ENCODE measurements at places on chromosomes 12 and 14.
A peak's percentile ranks its signal among the peaks of the same experiment; 100 is the strongest.

DNA sequence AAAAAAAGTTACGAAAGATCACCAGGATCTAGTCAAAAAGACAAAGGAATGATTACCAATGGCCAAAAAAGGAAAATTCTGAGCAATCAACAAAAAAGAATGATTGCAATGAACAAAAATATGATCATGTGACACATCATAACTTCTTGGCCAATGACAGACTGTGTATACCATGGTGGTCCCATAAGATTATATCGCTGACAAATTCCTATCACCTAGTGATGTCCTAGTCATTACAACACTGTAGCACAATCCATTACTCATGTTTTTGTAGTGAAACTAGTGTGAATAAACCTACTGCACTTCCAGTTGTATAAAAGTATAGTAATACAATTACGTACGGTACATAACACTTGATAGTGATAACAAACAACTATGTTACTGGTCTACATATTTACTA lies 12.3 kb downstream of the SEL1L start:
- no peak overlapping the region for H3K4me3 ChIP-seq
- no peaks in the 10 kb centered on the region for H3K27me3 ChIP-seq
- DNase-seq, result no peak
- no peak overlapping the region for H3K27ac ChIP-seq
- peaks cover 15% of the 10 kb centered on the region for H3K4me1 ChIP-seq
- H3K36me3 ChIP-seq, result peaks cover 29% of the 10 kb centered on the region

- H3K36me3 ChIP-seq, result no peaks in the 10 kb centered on the region
- H3K4me1 ChIP-seq, result no peaks in the 10 kb centered on the region
- no peaks in the 10 kb centered on the region for H3K27me3 ChIP-seq
- H3K4me3 ChIP-seq, result no peak overlapping the region
Observed at GRCh38 chr12:18468246-18469075, 207.1 kb downstream of the PIK3C2G start.

- no peak overlapping the region for H3K27ac ChIP-seq
- DNase-seq, result no peak
- H3K36me3 ChIP-seq, result peaks cover 20% of the 10 kb centered on the region
- no peak overlapping the region for H3K4me3 ChIP-seq
- no peaks in the 10 kb centered on the region for H3K27me3 ChIP-seq
- H3K4me1 ChIP-seq, result no peaks in the 10 kb centered on the region
Observed at GRCh38 chr12:113804961-113805600, 161.0 kb downstream of the RBM19 start.

- no peaks in the 10 kb centered on the region for H3K4me1 ChIP-seq
- DNase-seq, result no peak
- no peak overlapping the region for H3K27ac ChIP-seq
- no peaks in the 10 kb centered on the region for H3K27me3 ChIP-seq
Observed at GRCh38 chr14:19878029-19878642, 3.2 kb downstream of the OR4K2 start.

DNA sequence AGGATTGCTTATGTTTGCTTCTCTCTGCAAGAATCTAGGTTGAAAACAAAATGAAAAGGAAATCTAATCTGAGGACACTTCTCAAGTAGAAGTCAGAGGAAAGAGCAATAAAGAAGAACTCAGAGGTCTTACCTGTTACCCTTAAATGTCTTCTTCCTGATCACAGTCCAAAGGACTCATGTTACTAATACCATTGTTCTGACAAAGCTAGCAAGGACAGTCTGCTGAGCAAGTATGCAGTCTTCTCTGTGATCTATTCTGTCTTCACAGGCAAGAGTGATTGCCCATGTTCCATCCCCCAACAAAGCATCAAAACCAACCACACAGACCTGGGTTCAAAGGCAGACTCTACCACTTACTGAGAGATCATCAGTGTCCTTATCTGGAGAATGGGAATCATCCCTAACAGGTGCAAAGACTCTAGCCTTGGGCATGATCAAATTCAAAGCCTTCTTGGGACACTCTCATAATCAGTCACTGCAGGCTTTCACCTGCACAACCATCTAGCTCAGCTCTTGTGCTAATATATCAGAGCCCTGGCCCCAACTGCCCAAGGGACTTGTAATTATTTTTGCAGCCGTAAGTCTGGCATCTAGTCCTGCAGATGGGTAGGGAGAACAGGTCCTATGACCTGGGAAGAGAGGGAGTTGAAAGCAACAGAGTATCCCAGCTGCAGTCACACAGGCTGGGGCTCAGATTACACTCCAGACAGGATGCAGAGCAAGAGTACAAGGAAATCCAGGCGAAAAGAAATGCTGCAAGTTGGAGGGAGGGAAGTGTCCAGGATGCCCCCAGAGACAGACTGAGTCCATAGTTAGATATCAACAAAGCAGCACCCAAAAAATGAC lies 97.9 kb upstream of the NUDT4 start:
- H3K4me1 ChIP-seq, result no peaks in the 10 kb centered on the region
- H3K27ac ChIP-seq, result no peak overlapping the region
- H3K27me3 ChIP-seq, result no peaks in the 10 kb centered on the region

DNA sequence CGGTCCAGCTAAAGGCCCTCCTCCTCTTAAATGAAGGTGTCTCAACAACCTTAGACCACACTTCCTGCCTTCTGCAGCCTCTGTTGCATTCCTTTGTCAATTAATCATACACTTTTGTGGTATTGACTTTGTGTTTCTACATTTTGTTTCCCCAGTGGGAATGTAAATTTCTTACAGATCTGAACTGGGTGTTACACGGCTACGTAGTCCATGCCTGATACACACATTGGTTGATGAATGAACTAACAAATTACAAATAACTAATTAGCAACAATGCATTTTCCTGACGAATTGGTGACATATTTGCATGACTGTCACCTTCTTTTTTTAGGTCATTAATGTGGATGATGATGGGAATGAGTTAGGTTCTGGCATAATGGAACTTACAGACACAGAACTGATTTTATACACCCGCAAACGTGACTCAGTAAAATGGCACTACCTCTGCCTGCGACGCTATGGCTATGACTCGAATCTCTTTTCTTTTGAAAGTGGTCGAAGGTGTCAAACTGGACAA lies 15.2 kb upstream of the CCT2 start:
- peak overlapping the region; percentile 94 for H3K27ac ChIP-seq
- DNase-seq, result no peak
- peaks cover 21% of the 10 kb centered on the region for H3K36me3 ChIP-seq
- H3K4me3 ChIP-seq, result no peak overlapping the region

DNA sequence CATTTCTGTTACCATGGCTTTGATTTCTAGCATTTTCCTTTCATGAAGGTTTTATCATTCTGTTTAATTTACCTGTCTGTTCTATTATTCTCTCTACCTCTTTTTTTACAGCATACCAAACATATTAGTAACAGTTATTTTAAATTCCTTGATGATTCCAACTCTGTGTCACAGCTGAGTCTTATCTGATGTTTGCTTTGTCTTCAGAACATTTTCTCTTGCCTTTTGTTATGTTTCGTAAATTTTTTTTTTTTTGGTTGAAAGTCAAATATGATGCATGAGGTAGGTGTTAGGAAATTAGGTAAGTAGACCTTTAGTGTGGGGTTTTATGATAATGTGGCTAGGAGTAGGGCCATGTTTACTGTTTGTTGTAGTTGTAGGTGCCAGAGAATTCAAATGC lies 496.4 kb downstream of the FOXG1 start:
- no peaks in the 10 kb centered on the region for H3K36me3 ChIP-seq
- no peak for DNase-seq
- no peaks in the 10 kb centered on the region for H3K4me1 ChIP-seq
- no peak overlapping the region for H3K27ac ChIP-seq
- no peak overlapping the region for H3K4me3 ChIP-seq
- no peaks in the 10 kb centered on the region for H3K27me3 ChIP-seq

GRCh38 chr12:18068355-18068754 lies 21.6 kb downstream of the RERGL start:
- H3K27ac ChIP-seq, result no peak overlapping the region
- H3K36me3 ChIP-seq, result no peaks in the 10 kb centered on the region
- H3K4me3 ChIP-seq, result no peak overlapping the region
- no peaks in the 10 kb centered on the region for H3K27me3 ChIP-seq

- H3K4me1 ChIP-seq, result no peaks in the 10 kb centered on the region
- H3K36me3 ChIP-seq, result no peaks in the 10 kb centered on the region
- no peak for DNase-seq
- no peak overlapping the region for H3K27ac ChIP-seq
Observed at GRCh38 chr12:75239987-75240386, 30.3 kb upstream of the KCNC2 start.

GRCh38 chr14:61090432-61091216 lies 109.6 kb downstream of the SLC38A6 start:
- H3K4me1 ChIP-seq, result peaks cover 2% of the 10 kb centered on the region
- H3K27me3 ChIP-seq, result no peaks in the 10 kb centered on the region
- H3K27ac ChIP-seq, result no peak overlapping the region
- no peak for DNase-seq

- no peaks in the 10 kb centered on the region for H3K4me1 ChIP-seq
- peaks cover 12% of the 10 kb centered on the region for H3K27me3 ChIP-seq
- H3K27ac ChIP-seq, result no peak overlapping the region
- peaks cover 8% of the 10 kb centered on the region for H3K36me3 ChIP-seq
Observed at GRCh38 chr12:109760930-109761921, 47.6 kb downstream of the FAM222A start.

GRCh38 chr14:66746316-66747006 lies 238.5 kb downstream of the GPHN start:
- H3K27me3 ChIP-seq, result no peaks in the 10 kb centered on the region
- no peak overlapping the region for H3K4me3 ChIP-seq
- peaks cover 5% of the 10 kb centered on the region for H3K36me3 ChIP-seq
- no peak overlapping the region for H3K27ac ChIP-seq

GRCh38 chr12:119182701-119183493 lies 4.2 kb downstream of the HSPB8 start:
- no peaks in the 10 kb centered on the region for H3K36me3 ChIP-seq
- H3K4me1 ChIP-seq, result no peaks in the 10 kb centered on the region
- DNase-seq, result no peak
- H3K4me3 ChIP-seq, result no peak overlapping the region
- no peak overlapping the region for H3K27ac ChIP-seq

DNA sequence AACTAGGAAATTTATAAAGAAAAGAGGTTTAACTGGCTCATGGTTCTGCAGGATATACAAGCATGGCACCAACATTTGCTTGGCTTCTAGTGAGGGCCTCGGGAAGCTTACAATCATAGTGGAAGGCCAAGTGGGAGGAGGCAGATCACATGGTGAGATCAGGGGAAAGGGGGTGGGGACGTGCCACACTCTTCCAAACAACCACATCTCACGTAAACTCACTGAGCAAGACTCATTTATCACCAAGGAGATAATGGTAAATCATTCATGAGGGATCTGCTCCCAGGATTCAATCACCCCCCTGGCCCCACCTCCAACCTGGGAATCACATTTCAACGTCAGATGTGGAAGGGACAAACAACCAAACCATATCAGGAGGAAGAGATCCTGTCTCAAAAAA lies 35.8 kb downstream of the NUMB start:
- H3K4me1 ChIP-seq, result peaks cover 20% of the 10 kb centered on the region
- H3K4me3 ChIP-seq, result peak overlapping the region; percentile 59
- DNase-seq, result no peak
- H3K36me3 ChIP-seq, result peaks cover 15% of the 10 kb centered on the region
- peak overlapping the region; percentile 67 for H3K27ac ChIP-seq
- H3K27me3 ChIP-seq, result no peaks in the 10 kb centered on the region

- H3K27ac ChIP-seq, result no peak overlapping the region
- H3K4me1 ChIP-seq, result no peaks in the 10 kb centered on the region
- H3K27me3 ChIP-seq, result peaks cover 14% of the 10 kb centered on the region
- no peaks in the 10 kb centered on the region for H3K36me3 ChIP-seq
- DNase-seq, result no peak
Observed at GRCh38 chr12:52600475-52600874, 788 bp downstream of the KRT72 start.

DNA sequence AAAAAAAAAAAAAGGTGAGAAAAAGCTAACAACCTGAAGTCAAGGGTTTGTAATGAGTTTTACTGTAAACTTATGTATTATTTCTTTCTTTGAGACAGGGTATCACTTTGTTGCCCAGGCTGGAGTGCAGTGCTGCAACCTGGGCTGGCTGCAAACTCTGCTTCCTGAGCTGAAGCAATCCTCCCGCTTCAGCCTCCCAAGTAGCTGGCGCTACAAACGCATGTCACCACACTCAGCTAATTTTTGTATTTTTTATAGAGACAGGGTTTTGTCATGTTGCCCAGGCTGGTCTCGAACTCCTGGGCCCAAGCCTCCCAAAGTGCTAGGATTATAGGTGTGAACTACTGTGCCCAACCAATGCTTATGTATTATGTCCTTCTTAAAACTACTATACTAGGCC lies 9.2 kb downstream of the ATF7 start:
- peaks cover 9% of the 10 kb centered on the region for H3K4me1 ChIP-seq
- no peak overlapping the region for H3K4me3 ChIP-seq
- DNase-seq, result no peak
- H3K27ac ChIP-seq, result no peak overlapping the region
- peaks cover 9% of the 10 kb centered on the region for H3K36me3 ChIP-seq
- no peaks in the 10 kb centered on the region for H3K27me3 ChIP-seq

DNA sequence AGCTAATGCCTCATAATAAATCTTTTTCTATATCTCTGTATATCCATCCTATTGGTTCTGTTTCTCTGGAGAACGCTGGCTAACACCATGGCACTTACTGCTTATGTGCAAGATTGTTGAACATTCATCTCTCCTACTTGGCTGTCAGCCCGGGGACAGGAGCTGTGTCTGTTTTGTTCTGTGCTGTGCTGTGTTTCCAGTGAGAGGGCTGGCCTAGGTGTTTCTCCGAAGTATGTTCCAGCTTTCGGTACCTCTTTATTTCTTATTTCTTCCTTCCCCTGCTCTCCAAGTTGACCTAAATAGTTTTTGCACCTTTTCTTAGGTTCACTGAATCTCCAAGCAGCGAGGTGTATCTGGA lies 18.8 kb upstream of the NR4A1 start:
- no peak for DNase-seq
- H3K27ac ChIP-seq, result peak overlapping the region; percentile 93
- no peaks in the 10 kb centered on the region for H3K27me3 ChIP-seq
- H3K4me1 ChIP-seq, result peaks cover 21% of the 10 kb centered on the region
- no peaks in the 10 kb centered on the region for H3K36me3 ChIP-seq
- H3K4me3 ChIP-seq, result peak overlapping the region; percentile 84

DNA sequence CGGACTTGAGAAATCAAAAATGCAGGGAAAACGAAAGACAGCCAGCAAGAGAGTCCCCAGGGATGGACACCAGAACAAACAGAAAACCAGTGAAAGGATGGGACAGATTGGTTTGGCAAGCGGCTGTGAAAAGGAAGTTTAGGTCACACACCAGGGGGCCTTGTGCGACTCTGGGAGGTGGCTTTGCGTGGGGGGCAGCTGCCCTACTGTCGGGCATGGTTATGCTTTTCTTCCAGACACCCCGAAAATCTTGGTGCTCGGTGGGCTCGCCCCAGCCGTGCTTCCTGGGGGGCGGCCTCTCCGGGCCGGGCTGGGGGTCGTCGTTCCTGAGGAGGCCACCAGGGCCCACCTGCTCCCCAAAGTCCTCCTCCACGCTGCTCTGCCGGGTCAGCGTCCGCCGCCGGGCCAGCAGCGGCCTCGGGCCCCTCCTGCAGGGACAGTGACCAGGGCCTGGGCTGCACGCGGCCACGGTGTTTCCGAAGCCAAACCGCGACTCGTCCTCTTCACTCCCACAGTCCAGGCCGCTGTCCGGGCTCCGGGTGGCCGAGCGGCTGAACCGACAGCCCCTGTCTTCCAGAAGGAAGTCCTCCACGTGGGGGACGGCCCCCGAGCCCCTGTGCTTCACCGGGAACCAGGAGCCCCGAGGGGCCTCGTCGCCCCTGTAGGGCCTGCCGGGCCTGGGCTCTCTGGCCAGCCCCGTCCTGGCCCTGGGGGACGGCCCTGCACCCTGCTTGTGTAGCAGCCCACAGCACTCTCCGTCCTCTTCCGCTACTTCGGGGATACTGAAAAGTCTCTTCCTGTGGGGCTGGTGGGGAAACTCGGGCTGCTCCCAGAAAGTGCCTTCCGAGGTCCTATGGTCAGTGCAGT lies 86.5 kb downstream of the PIWIL1 start:
- no peaks in the 10 kb centered on the region for H3K36me3 ChIP-seq
- H3K4me3 ChIP-seq, result no peak overlapping the region
- no peak for DNase-seq
- H3K27ac ChIP-seq, result no peak overlapping the region
- no peaks in the 10 kb centered on the region for H3K27me3 ChIP-seq

Data from memory B cell (primary cell).